ENCODE measurements at places on chromosomes 11 and 22. TPM values are rescaled to one million over a fixed set of nuclear protein-coding genes. Genes with fewer than 3 reads are reported as not detected.

The HEPHL1 gene
- not detected for total RNA-seq

DNA sequence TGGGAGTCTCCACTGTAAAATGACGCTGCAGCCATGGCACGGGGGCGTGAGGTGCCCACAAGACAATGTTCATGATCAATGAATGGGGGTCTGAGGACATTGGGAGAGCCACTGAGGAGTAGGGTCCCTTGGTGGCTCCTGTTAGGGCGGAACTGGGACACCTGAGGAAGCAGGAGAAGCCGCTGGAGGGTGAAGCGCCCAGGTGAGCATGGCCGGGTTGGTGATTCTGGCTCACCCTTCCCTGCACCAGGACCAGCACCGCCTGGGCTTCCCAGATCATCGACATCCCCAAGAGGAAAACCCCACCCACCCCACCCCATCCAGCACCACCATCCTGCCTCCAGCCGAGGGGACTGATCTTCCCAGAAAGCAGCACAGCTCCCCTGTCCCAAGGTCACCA is 30.6 kb downstream of the SHANK2 start:
- H3K4me3 ChIP-seq: no peak overlapping the region
- H3K36me3 ChIP-seq: no peaks in the 10 kb centered on the region
- H3K27me3 ChIP-seq: no peaks in the 10 kb centered on the region
- no peaks in the 10 kb centered on the region for H3K4me1 ChIP-seq
- DNase-seq: peak; percentile 43

GRCh38 chr11:94650756-94651155 is 83.6 kb downstream of the PIWIL4 start:
- no peak overlapping the region for H3K4me3 ChIP-seq
- no peaks in the 10 kb centered on the region for H3K27me3 ChIP-seq
- no peak overlapping the region for H3K27ac ChIP-seq
- H3K36me3 ChIP-seq: no peaks in the 10 kb centered on the region
- peaks cover 5% of the 10 kb centered on the region for H3K4me1 ChIP-seq

The VPS37C gene
- 23.5 TPM for total RNA-seq

Data from spleen (tissue), 13 donors.